Stimulated activated CD4-positive, alpha-beta T cell treated with anti-CD3 and anti-CD28 coated beads, Interleukin-15, amount 100 ng/mL, for 1 hour (primary cell): ENCODE measurements at places on chromosomes 5 and 9.

- DNase-seq: no peak
These were observed 52.2 kb downstream of the ABHD17B start for GRCh38 chr9:71858812-71859211.

DNA sequence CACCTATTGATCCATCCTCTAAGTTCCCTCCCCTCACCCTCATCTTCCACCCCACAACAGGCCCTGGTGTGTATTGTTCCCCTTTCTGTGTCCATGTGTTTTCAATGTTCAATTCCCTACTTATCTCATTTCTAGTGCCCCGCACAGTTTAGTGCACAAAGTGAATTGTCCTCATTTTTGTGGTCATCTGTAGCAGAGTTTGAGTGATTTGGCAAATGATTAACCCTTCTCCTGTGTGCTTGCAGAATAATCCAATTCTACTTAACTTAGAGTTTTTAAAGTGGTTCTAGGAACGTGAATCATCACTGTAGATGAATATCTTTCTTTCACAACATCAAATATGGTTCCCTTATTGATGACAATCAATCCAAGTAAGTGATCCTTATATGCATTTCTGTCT, 6.3 kb upstream of the HAPLN1 start:
- no peak for DNase-seq

DNA sequence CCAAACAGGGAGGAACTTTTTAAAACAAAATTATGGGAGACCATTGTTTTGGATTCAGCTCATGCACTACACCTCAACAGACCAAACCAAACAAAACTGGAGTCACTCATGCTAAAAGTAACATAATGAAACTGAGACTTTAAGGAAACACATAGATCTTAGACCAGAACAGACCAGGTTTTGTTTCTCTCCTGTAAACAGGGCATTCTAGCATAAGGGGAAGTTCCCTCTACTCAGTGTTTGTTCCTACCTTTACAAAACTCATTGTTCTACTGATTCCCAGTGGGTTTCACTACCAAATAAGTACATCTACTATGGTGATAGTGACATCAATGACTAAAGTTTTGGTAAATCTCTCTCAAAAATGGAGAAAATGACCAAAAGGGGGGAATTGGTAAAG, 1103.6 kb upstream of the EDIL3 start:
- DNase-seq: no peak

GRCh38 chr5:6601271-6601670, 31.6 kb downstream of the NSUN2 start:
- no peak for DNase-seq

DNA sequence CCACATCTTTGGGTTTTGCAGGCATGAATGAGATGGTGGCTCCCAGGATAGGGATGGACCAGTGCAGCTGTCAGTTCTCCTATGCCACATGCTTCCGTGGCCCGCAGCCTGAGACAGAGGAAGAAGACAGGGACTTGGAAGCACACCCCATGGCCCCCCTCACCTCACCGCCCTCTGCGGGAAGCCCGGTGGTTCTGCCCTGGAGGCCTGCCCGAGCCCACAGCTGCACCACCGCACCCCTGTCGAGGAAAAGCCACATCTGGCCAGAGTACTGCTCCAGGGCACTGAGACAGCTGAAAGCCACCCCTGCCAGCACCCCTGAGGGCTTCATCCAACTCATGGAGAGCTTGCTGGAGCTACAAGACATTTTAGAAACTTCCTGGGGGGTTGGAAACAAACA, 7.6 kb upstream of the TRMT10B start:
- no peak for DNase-seq

- DNase-seq: no peak
These were observed 4.8 kb upstream of the GFI1B start for GRCh38 chr9:132973713-132974112.

GRCh38 chr5:124658867-124659557, 87.4 kb downstream of the ZNF608 start:
- DNase-seq: no peak
